Stimulated activated CD4-positive, alpha-beta T cell treated with anti-CD3 and anti-CD28 coated beads, Interleukin-1b, Interleukin-23, amount 100 ng/mL, for 1 hour (primary cell): ENCODE measurements at places on chromosomes 11 and 22.

DNA sequence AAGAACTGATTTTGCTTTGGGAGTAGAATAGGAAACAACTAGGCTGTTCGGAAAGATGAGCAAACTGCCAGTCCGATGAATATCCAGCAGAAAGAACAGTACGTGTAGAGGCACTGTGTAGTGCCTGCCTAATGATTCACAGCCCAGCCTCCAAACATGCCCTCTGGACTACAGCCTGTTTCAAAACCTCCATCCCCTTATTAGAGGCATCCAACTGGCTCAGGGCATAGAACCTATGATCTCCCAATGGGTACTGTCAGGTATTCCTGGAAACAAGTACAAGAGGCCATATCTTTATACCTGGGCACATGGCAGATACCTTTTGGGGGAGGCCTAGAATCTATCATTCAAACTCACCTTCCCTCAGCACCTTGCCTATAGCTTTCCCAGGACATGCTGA is 4.9 kb downstream of the RRP8 start:
- DNase-seq, result no peak

- DNase-seq, result no peak
Measured at GRCh38 chr22:50272044-50272802, 2.0 kb upstream of the MAPK11 start.

- no peak for DNase-seq
Measured at GRCh38 chr11:60924110-60924905, at the start of gene TMEM132A. Gene TMEM132A (plus strand): TSS chr11:60924460. CDS start chr11:60924634, 174 bp downstream.

DNA sequence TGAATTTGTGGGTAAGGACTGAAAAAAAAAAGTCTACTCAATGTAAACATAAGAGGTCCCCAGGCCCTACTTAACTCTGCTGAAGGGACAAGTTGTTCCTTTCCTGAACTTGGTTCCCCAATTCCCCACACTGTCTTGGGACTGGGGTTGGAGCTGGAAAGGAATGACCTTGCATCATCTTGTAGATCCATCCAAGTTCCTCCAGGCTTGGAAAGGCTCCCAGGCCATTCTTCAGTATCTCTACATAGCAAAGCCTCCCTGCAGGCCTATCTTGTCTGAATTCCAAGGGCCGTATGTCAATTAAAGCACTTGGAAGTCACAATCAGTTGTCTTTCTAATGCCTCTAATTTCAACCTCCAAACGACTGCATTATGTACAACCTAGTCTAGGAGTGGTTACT is 361.2 kb downstream of the TMEM135 start:
- DNase-seq, result no peak

DNA sequence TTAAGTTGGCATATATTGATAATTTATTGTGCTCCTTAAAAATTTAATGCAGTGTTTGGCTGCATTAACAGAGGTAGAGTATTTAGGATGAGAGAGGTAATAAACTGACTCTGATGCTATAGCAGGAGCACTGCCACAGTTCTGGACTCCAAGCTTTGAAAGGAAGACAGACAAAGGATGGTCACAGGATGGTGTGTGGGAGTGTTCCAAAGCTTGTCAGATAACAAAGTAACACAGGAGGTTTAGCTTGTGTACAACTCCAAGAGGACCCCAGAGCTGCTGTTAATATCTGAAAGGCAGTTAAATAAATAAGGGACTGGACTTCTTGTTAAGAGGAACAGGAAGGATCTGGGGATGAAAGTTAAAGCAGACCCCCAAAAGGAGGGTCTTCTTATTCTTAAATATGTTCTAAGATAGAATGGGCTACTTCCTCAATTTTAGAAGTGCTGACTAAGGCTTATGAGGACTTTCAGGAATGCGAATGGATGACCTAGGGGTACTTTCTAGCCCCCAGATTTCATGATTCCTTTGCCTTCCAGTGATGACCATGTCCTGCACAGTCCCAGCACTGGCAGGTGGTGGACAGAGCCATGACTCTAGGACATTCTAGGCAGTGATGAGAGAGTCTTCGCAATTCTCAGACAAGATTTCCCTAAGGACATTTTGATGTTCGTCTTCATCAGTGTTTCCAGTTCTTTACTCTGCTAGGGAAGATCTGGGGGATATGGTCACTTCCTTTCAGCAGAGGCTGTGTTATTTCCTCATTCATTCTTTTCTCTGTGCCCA is 149.1 kb upstream of the RASSF10 start:
- DNase-seq, result no peak

GRCh38 chr22:43969989-43970755 is 14.9 kb downstream of the SAMM50 start:
- DNase-seq, result no peak

GRCh38 chr22:28034145-28034759 is 115.2 kb upstream of the PITPNB start:
- no peak for DNase-seq

GRCh38 chr11:7671347-7672215 is 1.7 kb downstream of the CYB5R2 start:
- no peak for DNase-seq

GRCh38 chr22:36814801-36815200 is 2.0 kb downstream of the PVALB start:
- DNase-seq, result no peak

- DNase-seq, result no peak
Measured at GRCh38 chr11:113567867-113568544, 92.8 kb upstream of the DRD2 start.

DNA sequence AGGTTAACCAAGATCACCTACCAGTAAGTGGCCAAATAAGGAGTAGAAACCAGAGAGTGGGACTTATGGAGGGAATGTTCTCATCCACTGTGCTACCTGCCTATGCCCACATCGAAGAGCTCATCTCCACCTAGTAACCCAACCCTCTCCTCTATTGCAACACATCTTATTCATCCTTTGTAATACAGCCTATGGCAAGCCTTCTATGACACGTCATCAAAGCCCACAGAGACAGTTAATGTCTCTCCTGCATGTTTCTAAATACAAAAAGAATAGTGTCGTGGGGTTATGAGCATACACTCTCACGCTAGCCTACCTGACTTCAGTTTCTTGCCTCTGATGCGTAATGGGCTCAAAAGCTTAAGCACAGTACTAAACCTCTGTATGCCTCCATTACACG is 1158.1 kb upstream of the TENM4 start:
- no peak for DNase-seq

DNA sequence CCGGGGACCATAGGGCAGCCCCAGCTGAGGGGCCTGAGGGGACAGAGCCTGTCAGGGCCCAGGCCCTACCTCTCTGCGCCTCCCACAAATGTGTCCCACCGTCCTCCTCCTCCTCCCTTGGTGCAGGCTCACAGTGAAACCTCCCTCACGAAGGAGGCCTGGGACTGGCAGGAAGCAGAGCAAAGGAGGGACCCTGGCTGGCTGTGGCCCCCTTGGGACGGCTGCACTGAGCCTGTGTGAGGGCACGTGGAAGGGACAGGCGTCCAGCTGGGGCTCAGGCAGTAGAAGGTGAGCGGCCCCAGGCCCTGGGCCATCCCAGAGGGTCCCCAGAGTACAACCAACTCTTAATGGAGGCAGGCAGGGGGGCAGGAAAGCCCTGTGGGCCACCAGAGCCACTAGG is 60.7 kb downstream of the ELFN2 start:
- no peak for DNase-seq

- no peak for DNase-seq
Measured at GRCh38 chr11:47495011-47495855, 46.3 kb upstream of the RAPSN start.

DNA sequence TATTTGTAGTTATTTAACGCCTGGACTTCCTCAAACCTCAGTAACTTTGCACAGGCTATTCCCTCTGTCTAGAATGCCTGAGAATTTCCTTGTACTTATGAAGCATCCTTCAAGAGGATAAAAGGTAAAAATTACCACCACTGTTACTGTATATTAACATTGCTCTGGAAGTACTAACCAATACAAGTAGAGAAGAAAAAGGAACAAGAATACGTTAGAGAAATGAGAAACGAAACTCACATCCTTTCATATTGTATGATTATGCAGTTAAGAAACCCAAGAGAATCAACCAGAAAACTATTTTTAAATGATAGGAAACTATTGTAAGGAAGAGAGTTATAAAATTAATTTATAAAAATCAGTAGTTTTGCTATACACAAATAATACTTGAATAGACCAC is 48.2 kb upstream of the OR5P2 start:
- DNase-seq, result no peak

GRCh38 chr22:22143448-22143847 is 101.1 kb upstream of the VPREB1 start:
- no peak for DNase-seq

GRCh38 chr22:44707752-44708151 is 5.7 kb downstream of the PRR5 start:
- DNase-seq, result no peak

DNA sequence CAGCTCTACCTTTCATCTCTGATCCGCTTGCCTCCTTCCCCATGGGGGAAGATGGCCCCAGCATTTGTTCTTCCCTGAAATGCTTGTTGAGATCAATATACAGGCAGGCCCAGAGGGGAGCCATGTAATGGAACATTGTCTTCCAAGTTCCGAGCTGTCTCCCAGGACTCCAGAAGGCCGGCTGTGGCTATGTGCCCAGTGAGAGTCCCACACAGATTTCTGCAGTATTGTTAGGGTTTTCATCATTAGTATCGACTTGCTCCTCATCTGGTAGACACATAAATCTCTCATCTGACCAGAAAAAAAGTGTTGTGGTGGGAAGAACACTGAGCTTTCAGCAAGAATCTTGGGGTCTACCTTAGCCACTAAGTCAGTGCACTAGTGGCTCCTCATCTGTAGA is 163.4 kb downstream of the TRIM29 start:
- DNase-seq, result no peak

DNA sequence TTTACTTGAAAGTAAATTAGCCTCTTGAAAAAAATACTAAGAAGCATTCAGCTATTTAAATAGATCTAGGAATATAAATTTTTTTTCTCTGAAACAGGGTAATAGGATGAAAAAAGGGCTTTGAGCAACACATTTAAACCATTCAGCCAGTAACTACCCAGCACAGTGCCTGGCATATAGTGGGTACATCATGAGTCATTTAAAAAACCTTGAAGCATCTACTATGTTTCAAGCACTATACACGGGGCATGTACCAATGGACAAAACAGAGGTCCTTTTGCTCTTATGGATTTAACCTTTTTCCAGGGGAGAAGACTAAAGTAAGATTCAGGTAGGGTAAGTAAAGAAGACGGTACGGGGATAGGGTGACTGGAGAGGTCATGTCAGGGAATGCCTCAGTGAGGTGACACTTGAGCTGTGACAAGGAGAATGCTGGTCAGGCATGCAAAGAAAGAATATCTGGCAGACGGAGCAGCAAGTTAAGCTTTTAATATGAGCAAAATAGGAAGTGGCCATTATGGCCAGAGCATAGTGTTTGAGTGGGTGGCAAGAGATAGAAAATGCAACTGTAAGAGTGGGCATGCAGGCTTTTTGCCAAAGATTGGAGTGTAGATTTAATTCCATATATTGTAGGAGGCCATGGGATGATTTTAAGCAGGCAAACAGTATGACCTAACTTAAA is 101.1 kb downstream of the HIPK3 start:
- DNase-seq, result no peak

DNA sequence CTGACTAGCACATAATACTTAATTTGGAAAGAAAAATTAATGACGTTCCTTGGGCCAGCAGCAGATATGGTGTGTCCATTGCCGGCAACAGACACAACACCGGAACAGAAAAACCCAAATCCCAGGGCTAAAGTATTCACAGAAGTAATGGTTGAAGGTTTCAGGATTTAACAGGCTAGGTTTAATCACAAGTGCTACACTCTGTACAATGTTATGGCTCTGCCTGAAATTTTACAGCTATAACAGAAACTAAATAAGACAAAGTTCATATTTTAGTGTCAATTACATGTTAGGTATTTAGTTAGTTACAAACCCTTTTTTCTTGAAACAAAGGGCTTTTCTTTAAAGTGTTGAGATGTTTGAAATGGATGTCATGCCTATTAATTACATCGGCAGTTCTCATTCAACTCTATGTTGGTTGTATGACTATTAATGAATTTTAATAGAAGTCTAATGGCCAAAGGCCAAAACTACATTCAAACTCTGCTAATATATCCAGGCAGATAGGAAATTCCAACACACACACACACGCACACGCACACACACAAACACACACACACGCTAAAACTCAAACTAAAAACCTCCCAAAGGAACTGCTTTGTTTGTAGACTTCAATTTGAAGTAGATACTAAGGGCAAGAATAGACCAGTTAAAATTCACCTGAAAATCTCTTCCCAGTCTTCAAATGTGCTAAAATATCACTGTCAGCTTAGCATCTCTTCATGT is 27.8 kb upstream of the CLNS1A start:
- DNase-seq, result no peak

- DNase-seq, result no peak
Measured at GRCh38 chr11:70662691-70663098, 264.4 kb downstream of the CTTN start.

GRCh38 chr22:46776876-46777608 is 14.6 kb downstream of the TBC1D22A start:
- DNase-seq, result no peak

DNA sequence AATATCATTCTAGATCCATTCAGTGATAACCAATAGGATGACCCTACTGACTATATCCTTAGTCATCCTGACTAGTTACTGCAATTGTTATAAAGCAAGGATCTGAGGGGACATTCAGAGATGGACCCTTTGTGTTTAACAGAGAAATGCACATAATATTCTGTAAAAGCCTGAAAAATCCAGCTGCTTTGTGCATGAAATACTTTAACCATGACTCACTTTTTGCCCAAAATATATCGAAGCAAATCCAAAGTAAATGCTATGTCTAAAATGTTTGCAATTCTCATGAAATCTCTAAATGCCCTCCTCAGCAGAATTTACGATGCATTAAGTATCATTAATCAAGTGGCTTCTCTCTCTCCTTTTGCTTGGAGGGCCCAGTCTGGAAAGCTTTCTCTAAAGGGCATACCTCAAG is 178.8 kb upstream of the MTMR2 start:
- DNase-seq, result no peak

- no peak for DNase-seq
Measured at GRCh38 chr11:14184028-14184940, 174.7 kb downstream of the RRAS2 start.

DNA sequence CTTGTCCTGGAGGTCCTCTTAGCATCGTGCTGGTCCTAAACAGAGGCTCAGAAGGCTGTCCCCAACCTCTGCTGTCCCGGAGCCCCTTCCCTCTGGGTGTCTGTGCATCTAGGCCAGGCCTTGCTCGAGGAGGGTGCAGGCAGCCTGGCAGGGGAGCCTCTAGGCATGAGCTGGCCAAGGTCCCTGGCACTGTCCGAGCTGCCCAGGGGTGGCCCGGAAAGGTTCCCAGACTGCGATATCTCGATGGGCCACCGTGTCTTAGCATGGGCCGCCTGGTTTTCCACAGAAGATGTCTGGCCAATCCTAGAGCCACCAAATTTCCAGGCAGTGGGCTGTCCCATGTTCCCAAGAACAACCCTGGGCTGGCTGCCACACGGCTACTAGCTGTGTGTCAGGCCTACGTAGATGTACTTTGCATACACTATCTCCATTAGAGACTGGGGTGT is 24.6 kb upstream of the SMIM38 start:
- no peak for DNase-seq

GRCh38 chr11:68617925-68618809 is 66.2 kb upstream of the GAL start:
- no peak for DNase-seq
